ENCODE measurements at places on chromosomes 7 and 10.

DNA sequence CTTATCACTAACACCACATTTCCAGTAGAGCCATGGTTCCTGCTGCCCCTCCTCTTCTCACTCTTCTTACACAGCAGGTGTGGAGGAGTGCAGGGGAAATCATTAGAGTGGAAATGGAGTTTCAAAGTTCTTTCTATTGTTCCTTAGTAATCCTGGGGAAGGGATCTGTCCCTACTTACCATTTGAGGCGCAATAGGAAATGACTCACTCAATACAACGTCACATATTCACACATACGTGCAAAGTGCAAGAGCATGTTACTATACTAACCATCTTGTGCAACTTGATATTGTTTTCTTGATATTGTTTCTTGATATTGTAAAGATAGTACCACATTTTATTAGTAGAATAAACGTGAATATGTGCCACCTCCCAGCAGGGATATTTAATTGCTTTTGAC lies 1010.2 kb downstream of the DNAJB9 start:
- H3K36me3 ChIP-seq, result no peaks in the 10 kb centered on the region
- no peaks in the 10 kb centered on the region for H3K27me3 ChIP-seq
- no peak overlapping the region for H3K4me3 ChIP-seq
- no peak overlapping the region for H3K27ac ChIP-seq
- no peaks in the 10 kb centered on the region for H3K4me1 ChIP-seq

GRCh38 chr10:122344741-122345258 lies 29.7 kb upstream of the PLEKHA1 start:
- H3K4me3 ChIP-seq, result no peak overlapping the region
- H3K36me3 ChIP-seq, result no peaks in the 10 kb centered on the region
- peaks cover 1% of the 10 kb centered on the region for H3K27me3 ChIP-seq

DNA sequence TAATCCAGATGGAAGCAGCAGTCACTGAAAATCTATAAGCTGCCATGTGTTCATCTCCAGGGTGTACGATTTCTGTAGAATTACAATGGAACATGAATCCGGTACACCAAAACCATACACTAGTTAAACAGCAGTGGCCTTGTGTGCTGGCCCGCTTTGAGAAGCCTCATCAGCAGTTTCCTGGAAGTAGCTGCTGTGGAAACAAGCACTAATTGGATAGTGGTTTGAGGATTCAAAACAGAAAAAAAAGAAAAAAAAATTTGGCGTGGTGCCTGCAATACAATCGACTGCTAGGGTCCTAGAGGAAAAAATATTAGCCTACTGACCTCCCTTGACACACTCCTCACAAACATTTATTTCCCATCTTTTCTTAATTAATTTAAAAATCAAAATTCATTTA lies 545.9 kb downstream of the SORCS1 start:
- H3K27ac ChIP-seq, result no peak overlapping the region
- DNase-seq, result no peak
- H3K4me1 ChIP-seq, result no peaks in the 10 kb centered on the region
- no peak overlapping the region for H3K4me3 ChIP-seq
- H3K27me3 ChIP-seq, result no peaks in the 10 kb centered on the region
- H3K36me3 ChIP-seq, result no peaks in the 10 kb centered on the region

GRCh38 chr7:139762886-139763285 lies 14.9 kb downstream of the HIPK2 start:
- DNase-seq, result no peak
- H3K27ac ChIP-seq, result no peak overlapping the region
- H3K27me3 ChIP-seq, result no peaks in the 10 kb centered on the region
- H3K36me3 ChIP-seq, result peaks cover 8% of the 10 kb centered on the region

DNA sequence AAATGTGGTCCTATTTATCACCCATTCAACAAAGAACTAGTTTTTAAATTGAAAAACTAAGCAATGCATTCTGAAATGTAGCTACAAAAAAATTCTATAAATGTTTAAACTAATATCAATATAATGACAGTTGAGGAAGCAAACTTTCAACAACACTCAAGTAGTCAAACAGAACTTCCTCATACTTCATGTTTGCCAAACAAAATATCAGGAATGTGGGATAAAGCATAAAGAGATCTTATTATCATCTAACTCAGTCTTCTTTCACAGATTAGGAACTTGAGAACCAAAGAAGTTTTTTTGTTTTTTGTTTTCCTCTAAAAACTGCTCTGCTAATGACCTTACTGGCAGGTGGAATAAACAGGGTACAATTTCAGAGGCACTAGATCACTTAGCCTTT lies 116.2 kb downstream of the JAZF1 start:
- H3K27ac ChIP-seq, result no peak overlapping the region
- H3K27me3 ChIP-seq, result peaks cover 2% of the 10 kb centered on the region
- H3K4me3 ChIP-seq, result no peak overlapping the region
- peaks cover 4% of the 10 kb centered on the region for H3K4me1 ChIP-seq

DNA sequence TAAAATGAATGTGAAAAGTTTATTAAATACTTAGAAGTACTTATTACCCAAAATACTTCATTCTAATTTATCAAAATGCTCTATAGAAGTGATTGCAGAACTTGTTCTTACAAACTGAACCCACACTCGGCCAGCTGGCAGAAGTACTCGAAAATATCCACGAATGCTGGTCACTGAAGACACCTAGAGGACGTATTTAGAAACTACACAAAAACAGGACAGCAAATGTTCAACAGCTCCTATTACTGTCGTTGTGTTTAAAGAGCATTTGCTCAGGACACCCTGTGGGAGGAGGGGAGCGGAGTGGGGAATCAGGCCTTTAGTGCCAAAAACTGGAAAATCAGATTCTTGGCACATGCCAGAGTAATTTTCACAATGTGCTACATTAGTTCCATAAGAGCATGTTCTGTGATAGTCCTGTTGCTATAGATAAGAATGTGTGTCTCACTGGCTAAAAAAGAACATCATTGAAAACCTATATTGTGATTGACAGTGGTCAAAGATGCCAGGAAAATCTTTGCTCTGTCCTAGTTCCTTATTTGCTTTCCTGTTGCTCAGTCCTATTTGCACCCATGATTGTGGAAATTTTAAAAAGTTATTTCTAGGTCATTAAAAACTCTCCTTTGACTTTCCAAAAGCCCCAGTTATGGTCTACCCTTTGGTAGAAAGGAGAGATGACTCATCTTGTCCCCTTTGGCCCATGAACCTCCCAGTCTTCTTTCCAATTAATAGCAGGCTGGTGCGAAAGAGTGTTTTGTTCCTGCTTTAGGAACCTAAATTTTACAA lies 49.0 kb upstream of the NRBF2 start:
- DNase-seq, result peak; percentile 61
- H3K4me3 ChIP-seq, result no peak overlapping the region
- H3K4me1 ChIP-seq, result no peaks in the 10 kb centered on the region
- H3K36me3 ChIP-seq, result no peaks in the 10 kb centered on the region
- H3K27me3 ChIP-seq, result peaks cover 16% of the 10 kb centered on the region

DNA sequence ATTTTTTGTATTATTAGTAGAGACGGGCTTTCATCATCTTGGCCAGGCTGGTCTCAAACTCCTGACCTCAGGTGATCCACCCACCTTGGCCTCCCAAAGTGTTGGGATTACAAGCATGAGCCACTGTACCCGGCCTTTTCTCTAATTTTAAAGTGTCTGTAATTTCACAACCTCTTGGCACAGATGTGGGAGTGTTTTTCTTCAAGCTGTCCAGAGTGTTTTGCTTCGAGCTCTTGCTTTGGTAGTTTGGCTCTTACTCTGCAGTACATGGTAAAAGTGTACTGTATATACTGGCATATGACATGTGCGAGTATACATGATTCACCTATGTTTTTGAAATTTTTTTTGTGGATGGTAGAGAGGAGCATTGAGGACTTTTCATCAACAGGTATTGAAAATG lies 9.8 kb downstream of the SRGN start:
- no peaks in the 10 kb centered on the region for H3K27me3 ChIP-seq
- no peak for DNase-seq
- H3K4me1 ChIP-seq, result peaks cover 58% of the 10 kb centered on the region
- no peak overlapping the region for H3K4me3 ChIP-seq
- peaks cover 49% of the 10 kb centered on the region for H3K36me3 ChIP-seq

DNA sequence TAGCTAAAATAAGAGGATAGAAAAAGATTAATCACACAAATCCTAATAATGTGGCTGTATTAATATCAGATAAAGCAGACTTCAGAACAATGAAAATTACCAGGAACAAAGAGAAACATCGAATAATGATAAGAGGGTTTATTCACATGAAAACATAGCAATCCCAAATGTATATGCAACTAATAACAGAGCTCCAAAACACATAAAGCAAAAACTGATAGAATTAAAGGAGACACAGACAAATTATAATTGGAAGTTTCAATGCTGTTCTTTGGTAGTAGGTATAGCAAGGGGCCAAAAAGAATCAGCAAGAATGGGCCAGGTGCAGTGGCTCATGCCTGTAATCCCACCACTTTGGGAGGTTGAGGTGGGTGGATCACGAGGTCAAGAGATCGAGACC lies 23.4 kb upstream of the DNAAF5 start:
- H3K4me1 ChIP-seq, result peaks cover 5% of the 10 kb centered on the region
- H3K4me3 ChIP-seq, result no peak overlapping the region
- DNase-seq, result no peak
- peaks cover 35% of the 10 kb centered on the region for H3K36me3 ChIP-seq
- no peak overlapping the region for H3K27ac ChIP-seq

GRCh38 chr7:4065190-4065589 lies 616.9 kb upstream of the FOXK1 start:
- H3K36me3 ChIP-seq, result no peaks in the 10 kb centered on the region
- no peak overlapping the region for H3K27ac ChIP-seq

DNA sequence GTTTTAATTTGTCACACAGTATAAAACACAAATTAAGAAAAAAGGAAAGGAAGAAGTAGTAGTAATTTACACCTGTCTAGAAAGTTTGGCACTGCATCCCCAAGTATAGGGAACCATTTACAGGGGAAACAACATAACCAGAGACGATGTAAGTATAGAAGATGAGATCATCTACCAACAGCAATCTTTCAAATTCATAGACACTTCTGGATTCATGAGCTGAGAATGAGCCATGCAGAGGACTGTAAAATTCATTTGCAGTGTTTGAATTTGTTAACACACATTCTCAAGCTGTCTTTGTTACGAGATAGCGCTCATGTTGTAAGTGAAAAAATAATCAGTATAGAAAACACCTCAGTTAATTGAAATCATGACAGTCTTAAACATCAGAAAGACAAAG lies 337.0 kb upstream of the MEOX2 start:
- no peak overlapping the region for H3K27ac ChIP-seq
- no peaks in the 10 kb centered on the region for H3K36me3 ChIP-seq
- no peak for DNase-seq
- H3K4me3 ChIP-seq, result no peak overlapping the region
- no peaks in the 10 kb centered on the region for H3K4me1 ChIP-seq
- no peaks in the 10 kb centered on the region for H3K27me3 ChIP-seq

DNA sequence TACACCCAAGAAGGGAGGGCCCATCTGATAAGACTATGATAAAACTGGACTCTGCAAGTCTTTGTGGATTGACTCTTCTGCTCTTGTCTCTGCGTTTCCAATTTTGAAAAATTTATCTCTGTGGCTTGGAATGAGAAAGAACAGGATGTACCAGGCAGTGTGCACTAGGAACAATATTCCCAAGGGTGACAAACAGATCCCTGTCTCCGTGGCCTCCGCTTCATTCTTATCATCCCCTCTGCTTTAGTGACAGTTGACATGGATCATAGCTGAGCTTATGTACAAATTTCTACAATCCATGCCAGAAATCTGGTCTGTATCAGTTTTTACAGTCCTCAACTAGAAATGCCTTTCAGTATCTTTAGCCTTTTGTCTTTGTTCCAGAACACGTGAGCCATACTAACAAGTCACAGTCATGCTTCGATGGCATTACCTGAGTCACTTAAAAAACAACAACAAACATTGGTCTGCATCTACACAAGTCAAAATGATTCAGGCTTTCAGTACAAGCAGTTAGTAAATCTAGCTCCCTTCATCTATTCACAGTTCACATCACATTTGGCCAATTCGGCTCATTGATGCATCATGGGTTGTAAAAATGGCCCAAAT lies 393.6 kb upstream of the CELF2 start:
- no peaks in the 10 kb centered on the region for H3K27me3 ChIP-seq
- H3K4me1 ChIP-seq, result no peaks in the 10 kb centered on the region
- no peak overlapping the region for H3K4me3 ChIP-seq
- no peak for DNase-seq
- no peaks in the 10 kb centered on the region for H3K36me3 ChIP-seq

DNA sequence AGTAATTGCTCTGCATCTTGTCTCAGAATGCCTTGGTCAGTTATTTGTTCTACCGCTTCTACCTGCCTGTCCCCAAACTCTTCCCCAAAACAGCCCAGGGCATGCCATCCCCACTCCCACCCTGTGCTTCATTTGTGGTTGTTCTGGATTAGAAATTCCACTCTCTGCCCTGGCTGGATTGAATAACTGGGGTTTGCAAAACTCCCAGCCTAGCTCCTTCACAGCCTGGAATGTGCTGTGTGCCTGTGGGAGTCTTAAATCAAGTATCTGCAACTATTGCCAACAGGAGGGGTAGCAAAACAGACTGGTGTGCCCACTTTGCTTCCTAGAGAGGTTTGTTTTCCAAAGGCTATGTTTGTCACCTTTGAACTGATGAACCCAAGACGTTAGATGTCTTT lies 24.2 kb downstream of the TSPAN15 start:
- DNase-seq, result no peak
- H3K36me3 ChIP-seq, result no peaks in the 10 kb centered on the region
- H3K27ac ChIP-seq, result no peak overlapping the region
- peaks cover 3% of the 10 kb centered on the region for H3K27me3 ChIP-seq
- no peaks in the 10 kb centered on the region for H3K4me1 ChIP-seq
- H3K4me3 ChIP-seq, result no peak overlapping the region

DNA sequence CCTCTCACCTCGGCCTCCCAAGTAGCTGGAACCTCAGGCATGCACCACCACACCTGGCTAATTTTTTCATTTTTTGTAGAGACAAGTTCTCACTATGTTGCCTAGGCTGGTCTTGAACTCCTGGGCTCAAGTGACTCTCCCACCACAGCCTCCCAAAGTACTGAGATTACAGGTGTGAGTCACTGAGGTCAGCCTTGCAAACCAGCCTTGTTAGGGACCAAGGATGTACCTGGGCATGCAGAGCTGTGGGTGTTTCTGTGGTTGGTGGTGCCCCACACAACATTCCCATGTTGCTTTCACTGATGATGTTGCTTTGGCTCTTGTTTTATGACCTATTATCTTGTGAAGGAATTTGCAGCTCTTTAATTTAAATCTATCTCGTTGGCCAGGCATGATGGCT lies 54.8 kb downstream of the OTUD1 start:
- no peak overlapping the region for H3K27ac ChIP-seq
- H3K4me1 ChIP-seq, result no peaks in the 10 kb centered on the region
- H3K4me3 ChIP-seq, result no peak overlapping the region
- H3K36me3 ChIP-seq, result no peaks in the 10 kb centered on the region

DNA sequence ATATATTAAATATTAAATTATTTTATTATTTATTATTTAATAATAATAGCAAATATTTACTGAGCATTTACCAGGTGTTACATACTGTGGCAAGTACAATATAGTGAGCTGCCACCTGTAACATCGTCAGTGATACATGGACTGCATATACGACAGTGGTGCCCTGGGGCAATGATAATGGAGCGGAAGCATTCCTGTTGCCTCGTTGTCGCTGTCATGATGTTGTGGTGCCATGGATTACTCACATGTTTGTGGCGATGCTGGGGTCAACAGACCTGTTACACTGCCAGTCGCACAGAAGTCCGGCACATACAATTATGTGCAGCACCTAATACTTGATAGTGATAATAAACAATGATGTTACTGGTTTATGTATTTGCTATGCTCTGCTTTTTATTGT lies 20.6 kb downstream of the CAMK1D start:
- H3K4me3 ChIP-seq, result no peak overlapping the region

- H3K4me1 ChIP-seq, result peaks cover 62% of the 10 kb centered on the region
- H3K4me3 ChIP-seq, result no peak overlapping the region
- H3K27me3 ChIP-seq, result no peaks in the 10 kb centered on the region
- peak overlapping the region; percentile 74 for H3K27ac ChIP-seq
- peaks cover 11% of the 10 kb centered on the region for H3K36me3 ChIP-seq
These were observed 48.5 kb downstream of the HERPUD2 start for GRCh38 chr7:35646289-35647023.

Measured in activated CD8-positive, alpha-beta T cell treated with anti-CD3 and anti-CD28 coated beads for 36 hours (primary cell).